ENCODE measurements at places on chromosomes 1 and 21.

DNA sequence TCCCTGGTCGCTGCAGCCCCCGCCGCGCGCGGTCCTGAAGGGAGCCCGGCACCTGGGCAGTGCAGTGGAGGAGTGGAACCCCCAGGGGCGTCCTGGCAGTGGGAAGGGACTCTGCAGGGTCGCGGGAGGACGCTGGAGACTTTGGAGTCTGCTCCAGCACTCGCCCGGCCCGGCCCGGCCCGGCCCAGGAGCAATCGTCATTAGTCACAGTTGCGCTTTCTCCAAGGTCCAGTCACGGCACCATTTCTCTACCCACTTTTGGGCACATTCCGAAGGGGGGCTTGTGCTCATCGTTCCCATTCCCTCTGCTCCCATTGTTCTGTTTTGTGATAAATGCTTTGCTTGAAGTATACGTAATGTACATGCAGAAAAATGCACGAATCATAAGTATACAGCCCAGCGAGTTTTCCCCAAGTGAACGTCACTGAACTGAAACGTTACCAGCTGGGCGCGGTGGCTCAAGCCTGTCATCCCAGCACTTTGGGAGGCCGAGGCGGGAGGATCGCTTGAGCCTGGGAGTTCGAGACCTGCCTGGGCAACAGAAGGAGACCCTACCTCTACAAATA lies 999 bp downstream of the THAP3 start:
- no peak for DNase-seq

- no peak for DNase-seq
Observed at GRCh38 chr1:63891060-63891690, 117.4 kb downstream of the ROR1 start.

GRCh38 chr1:113657556-113658063 lies 101.7 kb downstream of the PHTF1 start:
- DNase-seq = no peak

DNA sequence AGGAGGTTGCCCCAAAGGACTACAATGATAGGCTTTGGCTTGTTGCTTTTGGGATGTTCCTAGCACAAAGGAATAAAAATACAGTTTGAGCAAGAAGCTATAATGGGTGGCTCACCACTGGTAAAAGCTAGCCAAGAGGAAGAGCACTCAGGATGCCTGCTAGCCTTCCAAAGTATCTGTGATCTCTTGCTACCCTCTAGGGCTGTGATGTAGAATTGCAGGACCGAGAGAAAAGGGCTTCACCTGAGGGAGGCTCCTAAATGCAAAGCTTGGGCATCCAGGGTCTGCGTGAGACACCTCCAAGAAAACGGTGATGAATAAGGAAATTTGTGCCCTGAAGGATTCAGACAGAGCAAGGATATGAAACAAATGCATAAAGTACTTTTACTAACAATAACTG lies 17.7 kb downstream of the IVL start:
- no peak for DNase-seq

DNA sequence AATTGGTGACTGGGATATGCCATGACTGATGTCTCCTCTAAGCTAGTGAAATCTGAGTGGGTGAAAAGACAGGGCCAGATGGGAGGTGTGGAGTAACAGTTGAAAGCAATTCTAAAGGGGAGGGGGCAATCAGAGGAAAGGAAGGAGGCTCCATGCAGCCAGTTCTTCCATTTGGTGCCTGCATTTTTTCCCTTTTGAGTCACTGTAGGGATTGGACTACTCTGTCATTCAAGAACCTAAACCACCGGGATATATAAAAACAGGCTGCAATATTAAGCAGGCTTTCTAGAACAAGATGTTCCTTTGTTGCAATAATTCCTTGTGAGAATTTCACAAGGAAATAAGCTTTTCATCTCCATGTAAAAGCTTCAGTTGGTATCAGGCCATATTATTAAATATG lies 18.3 kb downstream of the CLIC6 start:
- DNase-seq = no peak
